ENCODE measurements at places on chromosomes 7 and 10.

DNA sequence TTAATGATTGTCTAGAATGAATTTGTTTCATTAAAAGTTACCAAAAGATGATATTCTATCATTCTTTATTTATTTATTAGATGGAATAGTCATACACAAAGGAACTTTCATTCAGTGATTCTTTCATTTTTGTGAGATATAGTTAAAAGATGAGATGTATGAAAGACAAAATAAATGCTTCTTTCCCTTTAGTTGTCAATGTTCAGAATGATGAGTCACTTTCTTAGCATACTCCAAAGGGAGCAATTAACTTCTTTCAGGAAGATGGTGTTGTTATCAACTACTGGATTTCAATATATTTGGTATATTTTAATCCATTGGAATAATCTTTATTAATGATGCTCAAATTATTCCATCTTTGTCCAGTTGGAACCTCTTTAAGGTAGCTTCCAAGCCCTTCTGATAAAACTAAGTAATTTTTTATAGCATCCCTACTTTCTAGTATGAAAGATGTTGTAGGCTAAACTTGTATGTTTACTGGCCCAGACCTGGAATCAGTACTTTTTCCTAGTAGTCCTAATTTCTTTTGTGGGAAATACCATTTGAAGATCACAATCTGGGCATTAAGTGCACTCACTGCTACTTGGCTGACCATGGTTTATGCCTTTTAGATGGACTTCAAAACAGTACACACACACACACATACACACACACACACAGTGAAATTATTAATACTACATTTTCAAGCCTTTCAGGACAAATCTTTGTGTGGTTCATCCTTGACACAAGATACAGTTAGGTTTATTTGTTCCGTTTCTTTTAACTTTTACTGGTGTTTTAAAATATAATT lies 2.5 kb downstream of the GIMAP7 start:
- no peak for DNase-seq

DNA sequence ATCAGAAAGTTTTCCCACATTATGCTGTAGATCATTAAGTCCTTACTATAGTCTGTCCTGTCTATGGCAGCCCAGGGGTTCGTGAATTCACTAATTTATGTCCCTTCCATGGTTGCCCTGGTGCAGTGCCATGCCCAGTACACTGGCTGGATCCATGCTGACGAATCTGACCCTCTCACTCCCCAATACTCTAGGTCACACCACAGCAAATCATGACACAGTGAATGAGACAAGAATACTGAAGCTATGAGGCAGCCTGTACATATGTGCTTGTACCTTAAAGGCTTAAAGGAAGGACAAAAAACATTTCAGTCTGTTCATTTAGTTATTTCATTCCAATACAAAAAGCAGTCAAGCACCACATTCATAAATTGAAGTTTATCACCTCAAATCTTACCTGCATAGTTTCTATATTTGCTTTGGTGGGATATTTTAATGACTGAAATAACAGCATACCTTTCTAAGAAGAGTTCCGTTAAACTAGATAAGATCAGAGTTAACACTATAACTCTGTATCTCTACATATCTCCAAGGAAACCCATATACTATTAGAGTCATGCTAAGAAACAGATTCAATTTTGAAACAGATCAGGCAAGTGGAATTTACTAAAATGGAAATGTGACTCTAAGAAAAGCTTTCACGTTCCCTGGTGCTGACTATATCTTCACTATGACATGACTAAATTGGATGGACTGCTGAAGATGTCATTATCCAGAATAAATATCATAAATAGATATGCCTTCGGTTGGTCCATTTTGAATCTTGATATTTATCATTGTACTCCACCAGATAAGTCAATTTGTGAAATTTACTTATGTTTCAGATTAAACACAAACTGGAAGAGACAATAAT lies 36.7 kb downstream of the OSBPL3 start:
- no peak for DNase-seq

GRCh38 chr10:63605197-63605967 lies 84.2 kb downstream of the REEP3 start:
- peak; percentile 70 for DNase-seq

DNA sequence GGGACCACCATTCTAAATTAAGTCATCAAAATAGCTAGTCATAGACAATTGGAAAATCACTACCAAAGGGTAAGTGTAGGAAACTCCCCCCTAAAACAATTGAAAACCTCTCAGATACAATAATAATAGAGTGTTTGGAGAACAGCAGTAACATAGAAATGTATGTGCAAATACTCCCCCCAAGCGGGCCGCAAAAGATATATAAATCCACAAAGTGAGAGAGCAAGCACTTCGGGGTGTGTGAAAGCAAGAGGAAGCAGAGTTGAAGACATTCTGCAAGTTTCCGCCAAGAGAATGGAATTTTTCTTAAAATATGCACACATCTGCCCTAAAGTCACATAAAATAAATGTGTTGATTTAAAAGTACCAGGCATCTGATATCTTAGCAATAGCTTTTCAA lies 33.3 kb downstream of the CHCHD3 start:
- DNase-seq: no peak

GRCh38 chr7:2661602-2662272 lies 26.3 kb upstream of the AMZ1 start:
- DNase-seq: no peak

DNA sequence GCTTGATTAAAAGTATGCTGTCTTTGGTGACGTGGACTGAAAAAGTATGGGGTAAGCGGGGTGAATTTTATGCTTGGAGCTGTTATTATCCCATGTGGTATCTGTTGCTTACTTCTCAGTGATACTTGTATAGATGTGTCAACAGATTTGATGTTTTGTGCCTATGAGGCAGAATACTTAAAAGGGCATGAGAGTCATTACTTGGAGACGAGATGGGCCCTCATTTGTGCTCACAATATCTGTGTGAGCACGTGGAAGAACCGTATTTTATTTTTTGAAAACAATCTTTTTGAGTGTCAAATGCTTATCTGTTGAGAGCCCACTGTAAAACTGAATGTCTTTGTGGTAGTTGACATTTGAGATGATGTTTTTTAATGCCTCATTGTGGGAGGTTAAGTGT lies 281.9 kb downstream of the EXOC4 start:
- no peak for DNase-seq

GRCh38 chr10:26627324-26627723 lies 70.2 kb upstream of the PDSS1 start:
- no peak for DNase-seq

GRCh38 chr7:2710286-2710655 lies 22.3 kb downstream of the AMZ1 start:
- no peak for DNase-seq
